ENCODE measurements at places on chromosomes 1 and 21.

DNA sequence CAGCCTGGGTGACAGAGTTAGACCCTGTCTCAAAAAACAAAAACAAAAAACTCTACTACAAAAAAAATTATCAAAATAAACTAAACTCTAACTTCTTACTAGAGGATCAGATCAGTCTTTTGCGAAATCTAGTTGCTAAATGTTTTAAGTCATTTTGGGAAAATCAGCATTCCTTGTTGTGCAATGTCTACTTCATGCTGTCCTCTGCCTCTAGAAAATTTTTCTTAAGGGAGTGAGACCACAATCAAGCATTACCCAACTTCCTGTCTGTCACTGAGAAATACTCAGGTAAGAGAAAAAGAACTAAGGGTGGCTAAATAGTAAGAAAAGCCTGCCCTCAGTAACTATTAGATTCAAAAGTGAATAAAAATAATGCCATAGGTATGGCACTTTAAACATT lies 67.2 kb upstream of the FOXD3 start:
- no peak for DNase-seq

DNA sequence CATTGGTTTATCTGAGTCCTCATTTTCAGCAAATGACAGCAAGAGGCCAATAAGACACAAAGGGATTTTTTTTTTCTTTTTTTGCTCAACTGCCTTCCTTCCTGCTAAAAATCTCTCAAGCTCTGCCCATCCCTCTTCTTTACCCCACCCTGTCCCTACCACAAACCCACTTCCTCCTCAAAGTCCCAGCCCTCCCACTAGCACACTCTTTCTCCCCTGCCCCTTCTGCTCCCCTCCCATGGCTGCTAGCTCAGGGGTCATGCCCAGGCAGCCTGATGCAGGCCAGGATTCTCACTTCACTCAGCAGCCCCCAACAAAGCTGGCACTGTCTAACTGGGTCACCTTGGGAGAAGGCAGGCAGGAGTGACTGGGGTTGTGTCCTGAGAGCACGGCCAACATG lies 28.8 kb upstream of the PPP2R5A start:
- peak; percentile 35 for DNase-seq

- DNase-seq = no peak
Observed at GRCh38 chr1:76371941-76372340, 297.4 kb downstream of the ST6GALNAC3 start.

GRCh38 chr1:35454616-35455015 lies 102.6 kb downstream of the KIAA0319L start:
- DNase-seq = peak; percentile 27

DNA sequence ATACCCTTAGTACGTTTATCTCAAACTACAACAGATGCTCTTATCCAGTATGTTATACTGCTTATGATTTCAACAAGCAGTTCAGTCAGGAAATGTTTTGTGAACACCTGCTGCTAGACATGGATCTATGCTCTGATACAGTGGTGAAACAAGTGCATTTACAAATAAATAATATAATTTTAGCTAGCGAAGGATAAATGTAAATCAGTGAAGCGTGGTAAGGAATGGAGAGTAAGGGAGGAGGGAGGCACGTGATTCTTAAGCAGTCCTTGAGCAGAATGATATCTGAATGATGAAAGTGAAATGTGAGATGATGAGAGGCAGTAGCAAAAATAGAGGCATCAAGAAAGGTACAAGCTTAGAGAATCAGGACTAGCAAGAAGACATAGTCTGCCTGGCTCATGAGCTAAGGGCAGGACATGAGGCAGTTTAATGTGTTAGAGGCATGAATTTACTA lies 6.3 kb downstream of the TSNAX start:
- no peak for DNase-seq

DNA sequence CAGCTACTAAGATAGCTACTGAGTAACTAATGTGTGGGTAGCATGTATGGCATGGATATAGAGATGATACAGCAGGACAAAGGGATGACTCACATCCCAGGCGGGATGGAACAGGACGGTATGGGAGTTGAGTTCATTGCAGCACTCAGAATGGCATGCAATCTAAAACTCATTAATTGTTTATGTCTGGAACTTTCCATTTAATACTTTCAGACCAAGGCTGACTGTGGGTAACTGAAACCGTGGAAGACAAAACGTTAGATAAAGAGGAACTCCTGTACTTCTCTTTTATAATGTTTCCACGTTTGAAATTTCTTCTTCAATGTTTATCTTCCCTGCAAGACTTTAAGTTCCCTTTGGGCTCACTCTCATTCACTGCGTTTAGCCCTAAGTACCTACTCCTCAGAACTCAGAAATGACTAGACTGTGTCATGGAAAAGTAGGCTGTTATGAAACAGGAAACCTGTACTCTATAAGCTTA lies 151.9 kb downstream of the MAGI3 start:
- DNase-seq = no peak

DNA sequence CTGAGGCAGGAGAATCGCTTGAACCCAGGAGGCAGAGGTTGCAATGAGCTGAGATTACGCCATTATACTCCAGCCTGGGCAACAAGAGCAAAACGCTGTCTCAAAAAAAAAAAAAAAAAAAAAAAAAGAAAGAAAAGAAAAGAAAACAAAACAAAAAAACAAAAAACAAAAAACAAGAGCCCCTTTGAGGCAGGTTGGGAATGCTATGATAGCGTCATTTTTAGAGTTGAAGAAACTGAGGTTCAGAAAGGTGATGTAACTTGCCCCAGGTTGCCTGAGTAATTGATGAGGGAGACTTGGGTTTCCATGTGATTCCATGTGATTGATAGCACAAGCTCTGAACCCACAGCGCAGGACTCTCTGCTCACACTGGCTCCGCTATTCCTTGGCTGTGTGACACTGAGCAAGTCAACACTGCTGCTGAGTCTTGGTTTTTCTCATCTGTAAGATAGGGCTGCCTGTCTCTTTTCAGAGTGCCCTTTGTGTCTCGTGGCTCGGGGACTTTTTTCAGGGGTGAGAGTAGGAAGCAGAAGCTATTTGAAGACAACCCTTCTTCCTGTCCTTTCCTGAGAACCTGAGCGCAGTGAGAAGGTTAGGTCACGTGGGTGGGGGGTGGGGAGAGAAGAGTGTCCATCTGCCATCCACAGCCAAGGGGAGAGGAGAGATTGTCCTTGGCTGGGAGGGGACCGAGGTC lies 2.5 kb downstream of the CNR2 start:
- peak; percentile 52 for DNase-seq

GRCh38 chr1:203197625-203198024 lies 11.1 kb upstream of the CHI3L1 start:
- no peak for DNase-seq

DNA sequence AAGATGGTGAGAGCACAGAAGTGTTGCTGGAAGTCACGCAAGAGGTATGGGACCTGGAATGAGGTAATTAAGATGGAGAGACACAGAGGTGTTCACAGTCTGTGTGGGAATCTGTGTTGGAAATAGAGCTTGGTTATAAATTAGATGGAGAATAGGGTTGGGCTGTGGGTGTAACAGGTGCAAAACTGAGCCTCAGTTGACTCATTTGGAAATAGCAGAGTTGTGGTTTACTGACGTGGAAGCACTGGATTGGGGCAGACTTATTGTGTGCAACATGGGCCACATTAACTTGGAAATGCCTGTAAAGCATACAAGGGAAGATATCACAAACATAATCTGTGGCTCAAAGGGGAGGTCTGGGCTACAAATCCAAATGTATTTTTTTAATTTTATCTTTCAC lies 13.0 kb downstream of the CAMSAP2 start:
- DNase-seq = peak; percentile 38

DNA sequence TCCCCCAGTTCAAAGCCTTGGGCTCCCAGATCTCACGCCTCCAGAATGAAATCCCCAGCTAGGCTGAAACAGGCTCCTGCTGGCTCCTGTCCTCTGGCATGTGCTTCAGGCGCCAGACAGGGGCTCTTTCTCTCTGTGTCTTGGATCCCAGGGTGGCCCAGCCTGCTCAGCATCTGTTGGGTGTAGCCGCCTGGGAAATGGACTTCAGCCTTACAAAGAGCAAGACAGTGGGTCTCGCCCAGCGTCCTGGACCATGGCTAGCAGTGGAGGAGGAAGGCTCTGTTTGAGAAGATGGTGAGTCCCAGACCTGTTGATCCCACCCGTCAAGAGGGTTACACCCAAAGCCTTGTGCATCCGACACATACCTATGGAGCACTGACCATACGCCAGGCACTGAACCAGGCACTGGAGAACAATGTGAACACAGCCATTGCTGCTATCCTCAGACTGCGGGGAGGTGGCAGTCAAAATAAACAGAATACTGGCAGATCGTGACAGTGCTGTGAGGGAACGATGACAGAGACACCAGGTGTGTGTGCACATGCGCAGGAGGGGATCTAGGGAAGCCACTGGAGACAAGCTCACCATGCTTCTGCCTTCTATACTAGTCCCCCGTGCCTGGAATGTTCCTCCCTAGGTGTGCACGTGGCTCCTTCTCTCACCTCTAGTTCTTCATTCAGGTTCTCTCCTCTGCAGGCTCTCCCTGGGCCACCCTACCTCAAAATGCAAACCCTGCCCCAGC lies 93.0 kb upstream of the GCLM start:
- DNase-seq = no peak

- no peak for DNase-seq
Observed at GRCh38 chr1:32126770-32127169, 18.9 kb downstream of the KPNA6 start.

Measured in activated naive CD4-positive, alpha-beta T cell treated with anti-CD3 and anti-CD28 coated beads for 36 hours (primary cell).